ENCODE measurements at places on chromosomes 6 and 20. TPM values are rescaled to one million over a fixed set of nuclear protein-coding genes. Genes with fewer than 3 reads are reported as not detected.

DNA sequence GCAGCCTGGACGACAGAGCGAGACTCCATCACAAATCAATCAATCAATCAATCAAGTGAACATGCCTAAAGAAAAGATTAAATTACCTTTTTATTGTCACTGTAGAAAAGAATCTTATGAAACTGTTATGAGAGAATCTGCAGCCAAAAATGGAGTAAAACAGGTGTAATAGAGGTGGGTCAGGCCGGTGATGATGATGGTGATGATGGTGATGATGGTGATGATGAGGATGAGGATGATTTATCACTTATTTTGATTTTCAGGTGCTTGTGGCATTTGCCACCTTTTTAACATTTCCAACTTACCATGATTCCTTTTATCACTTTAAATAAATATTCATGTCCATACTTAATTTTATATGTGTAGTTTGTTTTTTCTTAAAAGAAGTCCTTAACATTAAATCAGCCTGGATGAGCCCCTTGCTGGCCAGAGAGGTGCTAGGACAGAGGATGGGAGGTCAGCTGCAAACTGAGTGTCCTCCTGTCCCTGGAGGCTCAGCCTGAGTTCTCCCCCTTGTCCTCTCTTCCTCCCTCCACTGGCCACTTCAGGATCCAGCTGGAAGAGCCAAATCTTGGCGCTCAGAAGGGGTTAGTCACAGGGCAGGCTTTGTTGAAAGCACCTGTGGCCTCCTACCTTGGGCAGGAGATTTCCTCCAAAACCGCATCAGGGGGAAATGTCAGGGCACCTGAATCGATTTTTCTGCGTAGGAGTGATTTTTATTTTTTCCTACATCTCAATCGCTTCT is 32.6 kb downstream of the SLC2A10 start:
- DNase-seq, result no peak
- H3K4me3 ChIP-seq, result no peak overlapping the region
- H3K36me3 ChIP-seq, result no peaks in the 10 kb centered on the region
- no peaks in the 10 kb centered on the region for H3K27me3 ChIP-seq

- no peaks in the 10 kb centered on the region for H3K36me3 ChIP-seq
- no peak overlapping the region for H3K4me3 ChIP-seq
- H3K27me3 ChIP-seq, result no peaks in the 10 kb centered on the region
- peak overlapping the region; percentile 77 for H3K27ac ChIP-seq
These were observed 24.5 kb upstream of the CD83 start for GRCh38 chr6:14092838-14093789.

VGLL2 gene
- not detected for total RNA-seq

- no peaks in the 10 kb centered on the region for H3K27me3 ChIP-seq
- no peak overlapping the region for H3K4me3 ChIP-seq
- H3K4me1 ChIP-seq, result no peaks in the 10 kb centered on the region
These were observed 25.3 kb downstream of the MOCS1 start for GRCh38 chr6:39908838-39909583.

GRCh38 chr6:46350714-46351113 is 140.5 kb downstream of the RCAN2 start:
- H3K36me3 ChIP-seq, result no peaks in the 10 kb centered on the region
- no peaks in the 10 kb centered on the region for H3K27me3 ChIP-seq
- no peaks in the 10 kb centered on the region for H3K4me1 ChIP-seq
- no peak overlapping the region for H3K27ac ChIP-seq
- H3K4me3 ChIP-seq, result no peak overlapping the region

- peaks cover 25% of the 10 kb centered on the region for H3K4me1 ChIP-seq
- H3K27me3 ChIP-seq, result peaks cover 27% of the 10 kb centered on the region
- peak within 1 kb of the TSS; percentile 35 for H3K4me3 ChIP-seq
- peak; percentile 14 for DNase-seq
These were observed at the start of gene TPBG for GRCh38 chr6:82363428-82364086. Gene TPBG (plus strand): TSS chr6:82363817. CDS start chr6:82364962, 1,145 bp downstream.
